ENCODE measurements at places on chromosomes 12 and 14.

DNA sequence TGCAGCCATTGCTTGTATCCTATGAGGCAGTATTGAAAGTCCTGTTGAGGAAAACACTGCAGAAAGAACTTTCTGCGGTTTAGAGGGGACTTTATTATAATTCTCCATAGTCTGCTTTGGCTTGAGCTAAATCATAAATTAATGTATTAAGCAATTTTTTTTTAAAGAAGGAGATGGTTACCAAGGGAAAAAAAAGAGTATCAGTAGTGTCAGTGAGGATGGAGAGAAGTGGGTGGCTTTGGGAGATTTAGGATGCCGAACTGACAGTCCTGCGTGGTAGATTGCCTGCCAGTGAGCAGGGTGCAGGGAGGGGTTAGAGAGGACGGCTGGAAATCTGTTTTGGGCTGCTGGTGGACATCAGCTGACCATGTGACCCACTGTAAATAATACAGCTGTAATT lies 96.8 kb downstream of the MYRFL start:
- no peak for DNase-seq

GRCh38 chr14:54127526-54127925 lies 170.9 kb upstream of the BMP4 start:
- no peak for DNase-seq

DNA sequence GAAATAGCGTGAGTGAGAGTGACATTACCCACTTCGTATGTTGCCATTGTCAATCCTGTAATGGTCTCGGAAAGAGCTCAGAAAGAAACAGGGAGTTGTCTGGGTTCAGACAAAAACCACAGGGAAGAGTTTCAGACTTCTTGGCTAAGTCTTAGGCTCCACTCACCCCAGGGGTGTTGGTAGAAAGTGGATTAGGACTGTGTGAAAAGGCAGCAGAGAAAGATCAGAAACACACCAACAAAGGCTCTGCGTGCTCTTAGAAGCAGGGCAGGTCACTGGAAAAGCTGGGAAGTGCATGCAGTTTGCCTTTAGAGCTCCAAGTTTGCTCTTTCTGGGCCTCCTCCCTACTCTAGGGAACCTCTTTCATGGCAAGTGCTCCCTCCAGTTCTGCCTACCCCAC lies 106.1 kb upstream of the PLXNC1 start:
- no peak for DNase-seq

DNA sequence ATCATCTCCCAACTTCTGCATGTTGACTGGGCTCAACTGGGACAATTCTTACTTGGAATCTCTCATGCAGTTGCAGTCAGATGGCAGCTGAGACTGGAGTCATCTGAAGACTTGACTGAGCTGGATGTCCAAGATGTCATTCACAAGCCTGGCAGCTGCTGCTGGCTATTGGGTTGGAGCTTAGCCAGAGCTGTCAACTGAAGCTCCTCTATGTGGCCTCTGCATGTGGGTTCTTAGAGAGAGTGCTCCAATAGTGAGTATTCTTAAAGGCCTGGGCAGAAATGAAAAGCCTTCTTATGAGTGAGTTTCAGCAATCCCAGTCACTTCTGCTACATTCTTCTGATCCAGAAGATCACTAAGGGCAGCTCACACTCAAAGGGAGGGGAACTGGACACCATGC lies 440.9 kb downstream of the LRIG3 start:
- peak; percentile 48 for DNase-seq

GRCh38 chr12:92987362-92987761 lies 58.3 kb upstream of the EEA1 start:
- DNase-seq = no peak

- DNase-seq = no peak
Measured at GRCh38 chr14:95349241-95349640, 29.5 kb upstream of the CLMN start.

- no peak for DNase-seq
Measured at GRCh38 chr14:30035361-30035760, 107.7 kb upstream of the PRKD1 start.

DNA sequence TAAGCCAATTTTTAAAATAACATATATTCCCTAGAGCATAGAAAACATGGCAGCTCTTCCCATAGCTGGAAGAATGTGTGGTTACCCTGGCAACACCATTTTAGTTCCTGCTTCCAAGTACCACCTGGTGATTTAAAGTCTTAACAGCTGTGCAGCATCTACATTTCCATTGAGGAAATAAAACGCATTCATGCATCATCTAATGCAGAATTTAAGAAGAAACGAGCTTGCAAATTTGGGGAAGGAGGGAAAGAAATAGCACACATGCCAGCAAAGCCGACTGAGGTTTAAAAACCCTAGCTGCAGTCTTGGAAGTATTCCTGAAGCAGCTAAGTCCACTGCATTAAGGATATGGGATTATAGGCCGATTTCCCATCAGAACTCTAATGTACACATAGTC lies 22.8 kb upstream of the SLC38A2 start:
- DNase-seq = no peak
